ENCODE measurements at places on chromosomes 3 and 15.

DNA sequence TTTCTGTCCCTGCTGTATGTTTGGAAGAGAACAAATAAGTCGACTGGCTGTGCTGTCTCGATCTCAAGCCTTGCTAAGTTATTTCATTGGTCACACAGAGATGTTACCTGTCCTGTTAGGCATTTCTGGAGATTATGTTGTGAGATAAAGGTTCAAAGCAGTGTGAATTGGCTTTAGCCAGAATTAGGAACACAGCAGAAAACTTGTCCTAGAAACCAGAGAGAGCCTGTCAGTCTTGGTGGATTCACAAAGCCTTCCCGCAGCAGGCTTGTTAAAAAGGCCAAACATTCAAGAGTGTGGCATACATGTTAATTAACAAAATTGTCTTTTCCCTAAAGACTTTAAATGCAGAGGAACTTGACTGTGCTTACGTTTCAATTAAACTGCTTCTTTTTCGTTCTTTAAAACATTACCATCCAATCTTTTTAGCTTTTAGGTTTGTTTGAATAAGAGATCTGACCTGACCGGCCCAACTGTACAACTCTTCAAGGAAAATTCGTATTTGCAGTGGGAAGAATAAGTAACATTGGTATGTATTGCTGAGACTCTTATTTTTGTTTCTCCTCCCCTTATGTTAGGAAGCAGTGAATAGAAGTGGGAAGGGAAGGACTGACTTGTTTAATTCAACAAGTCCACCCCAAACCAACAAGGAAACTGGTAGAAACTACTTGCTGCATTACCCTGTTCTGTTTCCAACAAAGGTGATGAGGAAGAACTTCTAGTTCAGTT lies 25.2 kb downstream of the ABHD2 start:
- DNase-seq, result no peak

DNA sequence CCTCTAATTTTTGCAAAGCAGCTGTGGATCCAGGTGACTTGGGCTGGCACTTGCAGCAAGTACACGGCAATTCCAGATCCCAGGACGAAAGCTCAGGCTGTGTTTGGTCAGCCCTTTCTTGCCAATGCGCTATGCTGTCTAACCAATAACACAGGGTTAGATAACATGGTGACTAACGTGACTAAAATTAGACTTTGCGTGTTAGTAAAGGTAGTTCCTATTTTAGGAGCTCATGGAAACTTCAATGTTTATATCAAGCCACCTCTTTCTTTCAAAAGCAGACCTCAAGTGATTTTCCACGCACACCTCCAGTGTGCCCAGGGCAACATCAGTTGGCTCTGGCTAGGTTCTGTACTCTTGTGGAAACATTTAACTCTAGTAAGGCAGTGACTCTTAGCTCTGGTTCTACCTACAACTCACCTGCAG lies 32.5 kb downstream of the CDCP1 start:
- no peak for DNase-seq

DNA sequence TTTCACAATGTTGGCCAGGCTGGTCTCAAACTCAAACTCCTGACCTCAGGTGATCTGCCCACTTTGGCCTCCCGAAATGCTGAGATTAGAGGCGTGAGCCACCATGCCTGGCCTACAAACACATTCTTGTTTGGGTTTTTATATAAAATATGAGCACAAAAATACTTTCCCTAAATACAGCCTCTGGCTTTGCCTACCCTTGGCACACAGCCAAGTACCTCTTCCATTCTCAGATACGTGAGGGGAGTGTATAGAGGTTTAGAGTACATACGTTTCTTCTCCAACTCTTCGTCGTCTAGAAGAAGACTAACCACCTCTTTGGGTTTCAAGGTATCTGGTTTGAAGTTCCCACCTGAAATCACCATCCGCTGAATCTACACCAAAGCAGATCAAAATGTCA lies 33.5 kb downstream of the CHAC1 start:
- no peak for DNase-seq

DNA sequence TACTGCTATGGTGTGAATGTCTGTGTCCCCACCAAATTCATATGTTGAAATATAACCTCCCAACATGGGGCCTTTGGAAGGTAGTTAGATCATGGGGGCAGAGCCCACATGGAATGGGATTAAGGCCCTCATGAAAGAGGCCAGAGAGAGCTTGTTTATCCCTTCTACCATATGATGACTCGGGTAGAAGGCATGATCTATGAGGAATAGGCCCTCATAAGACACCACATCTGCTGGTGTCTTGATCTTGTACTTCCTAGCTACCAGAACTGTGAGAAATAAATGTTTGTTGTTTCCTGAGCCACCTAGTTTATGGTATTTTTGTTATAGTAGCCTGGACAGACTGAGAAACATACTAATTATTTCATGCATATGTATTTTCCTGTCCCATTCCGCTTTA lies 51.9 kb downstream of the WWTR1 start:
- no peak for DNase-seq

DNA sequence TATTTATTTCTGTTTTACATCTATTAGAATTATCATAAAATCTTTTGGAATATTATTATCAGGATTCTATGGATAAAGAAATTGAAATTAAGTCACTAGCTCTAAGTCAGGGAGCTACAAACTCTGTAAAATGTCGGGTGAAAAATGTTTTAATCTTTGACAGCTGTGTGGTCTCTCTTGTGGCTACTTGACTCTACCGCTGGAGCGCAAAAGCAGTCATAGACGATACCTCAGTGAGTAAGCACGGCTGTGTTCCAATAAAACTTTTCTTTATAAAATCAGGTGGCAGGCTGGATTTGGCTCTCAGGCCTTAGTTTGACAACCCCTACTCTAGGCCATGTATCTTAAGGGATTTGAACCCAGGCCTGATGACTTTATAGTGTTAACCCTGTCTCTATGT lies 88.5 kb upstream of the PFN2 start:
- DNase-seq, result no peak

DNA sequence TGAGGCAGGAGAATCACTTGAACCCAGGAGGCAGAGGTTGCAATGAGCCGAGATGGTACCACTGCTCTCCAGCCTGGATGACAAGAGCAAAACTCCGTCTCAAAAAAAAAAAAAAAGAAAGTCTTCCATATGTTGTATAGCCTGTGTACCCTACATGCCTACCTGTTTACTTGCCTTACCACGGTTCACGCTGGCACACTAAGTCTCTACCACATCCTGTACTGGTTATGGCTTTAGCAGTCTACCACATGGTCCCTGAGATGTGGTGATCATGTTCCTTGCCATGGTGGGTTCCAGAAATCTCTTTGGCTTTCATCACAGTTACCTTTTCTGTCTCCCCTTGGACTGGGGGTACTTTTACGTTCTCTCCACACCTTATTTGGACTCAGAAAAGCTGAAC lies 63.8 kb upstream of the TBC1D5 start:
- DNase-seq, result no peak

DNA sequence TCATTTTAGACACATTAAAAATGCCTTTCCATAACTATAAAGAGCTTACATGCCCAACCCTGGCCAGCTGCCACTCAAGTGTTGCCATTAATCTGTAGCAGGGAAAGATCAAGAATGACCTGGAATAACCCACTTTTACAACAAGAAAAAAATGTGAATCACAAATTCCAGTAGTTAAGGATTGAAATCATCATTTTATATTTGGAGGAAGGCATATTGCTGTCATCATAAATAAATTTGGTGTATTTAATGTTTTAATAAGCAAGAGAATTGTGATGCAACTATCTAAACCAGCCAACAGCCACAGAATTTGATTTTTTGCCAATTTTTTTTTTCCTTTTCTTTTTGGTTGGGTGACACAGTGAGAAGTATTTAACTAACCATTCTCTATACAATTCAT lies 240.0 kb upstream of the SEMA6D start:
- no peak for DNase-seq

DNA sequence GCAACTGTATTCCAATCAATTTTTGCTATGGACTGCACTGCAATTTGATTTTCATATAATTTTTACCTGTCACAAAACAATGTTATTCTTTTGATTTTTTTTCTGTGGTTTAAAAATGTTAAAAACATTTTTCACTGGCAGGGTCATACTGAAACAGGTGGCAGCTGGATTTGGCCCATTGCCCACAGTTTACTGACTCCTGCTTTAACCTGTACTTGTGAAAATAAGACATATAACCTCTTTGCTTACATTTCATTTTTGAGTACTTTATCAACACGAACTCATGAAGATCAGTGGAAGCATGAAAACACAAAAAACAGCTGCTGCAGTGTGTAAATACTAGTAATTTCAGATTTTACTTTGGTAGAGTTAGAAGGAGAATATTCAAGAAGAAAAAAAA lies 313.1 kb downstream of the WDR72 start:
- DNase-seq, result no peak

- no peak for DNase-seq
Observed at GRCh38 chr3:72269475-72269874, 484.5 kb upstream of the PROK2 start.

GRCh38 chr15:24696842-24697241 lies 21.3 kb downstream of the NPAP1 start:
- no peak for DNase-seq

GRCh38 chr3:180036092-180036670 lies 556 bp downstream of the PEX5L start:
- no peak for DNase-seq

GRCh38 chr3:170352936-170353335 lies 4.6 kb upstream of the SKIL start:
- DNase-seq, result no peak

- DNase-seq, result peak; percentile 38
Observed at GRCh38 chr15:51776952-51777569, 25.7 kb downstream of the TMOD2 start.

GRCh38 chr3:50327129-50327528 lies 894 bp downstream of the TUSC2 start:
- DNase-seq, result no peak

DNA sequence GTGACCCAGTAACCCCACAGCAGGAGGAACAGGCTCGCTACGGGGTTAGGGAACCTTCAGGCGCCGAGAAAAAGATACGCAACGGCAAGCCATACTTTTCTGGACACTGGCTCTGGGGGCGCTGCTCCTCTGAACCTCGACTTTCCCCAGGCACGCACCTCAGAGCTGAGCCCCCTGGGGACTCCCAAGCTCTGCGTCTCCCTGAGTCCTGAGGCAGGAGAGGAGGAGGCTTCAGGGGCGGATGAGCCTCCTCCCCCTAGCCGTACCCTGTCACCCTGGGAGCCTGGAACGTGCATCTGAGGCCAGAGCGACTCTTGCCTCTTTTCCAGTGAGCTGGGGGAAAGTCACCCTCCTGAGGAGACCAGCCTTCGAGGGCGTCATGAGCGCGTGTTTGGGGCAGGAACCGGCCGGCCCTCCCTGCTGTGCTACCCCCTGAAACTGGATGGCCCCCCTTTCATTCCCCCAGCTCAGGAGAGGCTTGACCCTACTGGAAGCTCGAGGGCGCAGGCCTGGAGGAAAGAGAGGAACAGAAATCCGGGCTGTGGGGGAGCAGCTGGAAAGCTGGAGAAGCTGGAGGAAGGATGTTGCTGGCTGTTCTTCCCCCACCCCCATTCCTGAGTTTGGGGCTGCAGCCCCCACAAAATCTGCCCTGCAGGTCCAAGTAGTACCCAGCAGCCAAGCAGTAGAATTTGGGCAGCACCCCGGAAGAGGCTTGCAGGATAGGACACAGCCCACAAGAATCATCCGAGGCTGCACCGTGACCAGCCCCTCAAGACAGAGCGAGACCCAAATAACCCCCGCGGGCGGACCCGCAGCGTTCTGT lies 25.1 kb upstream of the POLG start:
- DNase-seq, result no peak

DNA sequence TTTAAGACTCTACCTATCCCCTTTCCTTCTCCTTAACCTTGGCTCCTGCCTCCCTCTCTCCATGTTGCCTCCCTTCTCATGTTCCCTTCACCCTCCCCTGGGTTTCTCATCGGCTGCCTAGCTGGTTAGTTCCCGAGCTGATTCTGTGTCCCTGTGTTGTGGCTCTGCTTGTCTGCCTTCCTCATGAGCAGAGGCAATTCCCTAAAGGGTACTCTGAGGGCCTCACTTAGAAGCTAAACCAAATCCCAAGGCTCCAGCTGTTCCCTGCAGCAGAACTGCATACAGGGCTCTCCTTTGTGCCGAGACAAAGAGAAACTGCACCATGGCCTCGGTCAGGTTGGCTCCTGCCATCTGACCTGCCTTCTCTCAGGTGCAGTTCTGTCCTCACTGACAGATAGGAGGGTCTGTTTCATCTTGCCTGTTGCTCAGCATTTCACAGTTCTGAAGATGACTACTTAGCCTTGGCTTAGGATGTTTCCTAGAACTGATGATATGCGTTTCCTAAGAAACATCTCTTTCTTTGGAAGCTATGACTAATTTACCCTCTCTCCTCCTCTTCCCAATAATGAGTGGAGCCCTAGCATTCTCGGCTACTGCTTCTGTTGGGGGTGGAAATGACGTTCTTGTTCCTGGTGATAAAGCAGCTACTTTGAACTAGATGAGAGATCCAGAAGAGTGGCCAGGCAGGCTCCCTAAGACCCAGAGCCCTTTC lies 27.1 kb downstream of the DUOX1 start:
- DNase-seq, result no peak

DNA sequence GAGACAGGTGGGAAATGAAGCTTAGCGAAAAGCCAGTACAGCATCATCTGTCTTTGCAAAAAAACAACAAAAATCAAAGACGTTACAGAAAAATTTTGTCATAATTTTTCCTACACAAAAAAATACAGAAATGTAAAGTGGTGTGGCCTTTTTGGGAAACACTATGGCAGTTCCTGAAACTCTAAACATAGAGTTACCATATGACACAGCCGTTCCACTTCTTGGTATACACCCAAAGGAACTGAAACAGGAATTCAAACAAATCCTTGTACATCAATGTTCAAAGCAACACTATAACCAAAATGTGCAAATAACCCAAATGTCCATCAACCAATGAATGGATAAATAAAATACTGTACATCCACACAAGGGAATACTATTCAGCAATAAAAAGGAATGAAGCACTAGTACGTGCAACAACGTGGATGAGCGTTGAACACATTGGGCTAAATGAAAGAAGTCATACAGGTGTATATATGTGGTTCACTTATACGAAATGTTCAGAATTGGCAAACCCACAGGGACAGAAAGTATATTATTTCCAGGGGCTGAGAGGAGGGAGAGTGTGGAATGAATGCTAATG lies 46.8 kb downstream of the GLB1 start:
- DNase-seq, result no peak

DNA sequence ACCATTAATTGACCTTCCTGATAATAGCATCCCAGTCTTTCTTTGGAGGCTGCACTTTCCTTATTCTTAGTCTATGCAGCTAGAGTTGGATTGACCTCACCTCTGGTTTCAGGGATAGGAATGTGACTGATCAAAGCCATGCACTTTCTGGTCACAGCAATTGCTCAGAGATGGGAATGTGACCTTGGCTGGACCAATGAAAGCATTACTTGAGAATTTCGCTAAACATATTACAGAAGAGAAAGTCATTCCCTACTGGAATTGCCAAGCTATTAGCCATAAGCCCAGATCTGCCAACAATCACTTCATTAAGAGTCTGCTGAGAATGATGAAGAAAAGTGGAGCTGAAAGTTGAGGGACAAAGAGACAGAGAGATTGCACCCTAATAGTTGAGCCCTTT lies 32.7 kb downstream of the RTP1 start:
- no peak for DNase-seq

DNA sequence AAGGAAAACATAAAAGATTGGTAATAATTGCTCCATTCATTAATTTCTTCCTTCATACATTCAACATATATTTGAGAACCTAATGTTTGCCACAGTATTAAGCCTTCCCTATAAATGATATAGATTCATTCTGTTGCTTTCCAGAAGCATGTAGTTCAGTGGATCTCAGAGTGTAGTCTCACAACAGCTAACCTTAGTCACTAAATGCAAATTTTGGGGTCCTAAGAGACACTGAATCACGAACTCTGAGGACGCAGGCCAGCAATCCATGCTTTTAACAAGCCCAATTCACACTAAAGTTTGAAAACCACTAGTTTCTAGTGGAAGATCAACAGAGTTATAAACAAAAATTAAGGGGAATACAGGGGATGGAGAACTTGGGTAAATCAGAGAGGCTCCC lies 7.2 kb upstream of the AQR start:
- DNase-seq, result no peak

Measured in immature natural killer cell (primary cell).